Large intestine (tissue), 12 donors: ENCODE measurements at places on chromosomes 16 and 17. TPM values are rescaled to one million over a fixed set of nuclear protein-coding genes. Genes with fewer than 3 reads are reported as not detected.

GRCh38 chr16:79008869-79009179, 591.7 kb downstream of the MAF start:
- no peak for DNase-seq

DNA sequence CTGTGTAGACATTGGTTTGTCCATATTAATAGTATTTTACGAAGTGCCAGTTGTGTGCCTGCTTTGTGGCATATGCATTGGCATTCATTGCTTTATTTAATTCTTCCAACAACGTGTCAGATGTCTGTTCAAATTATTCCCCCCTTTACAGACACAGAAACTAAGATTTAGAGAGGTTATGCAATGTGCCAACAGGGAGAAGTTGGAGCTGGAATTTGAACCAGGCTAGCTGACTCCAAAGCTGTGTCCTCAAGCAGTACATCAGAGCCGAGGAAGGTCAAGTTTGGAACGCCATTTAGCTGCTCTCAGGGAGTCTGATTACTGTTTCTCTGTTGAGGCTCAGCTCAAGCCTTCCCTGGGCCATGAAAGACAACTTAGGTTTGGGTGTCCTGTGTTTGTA, 232.3 kb downstream of the WWOX start:
- no peak for DNase-seq

DNA sequence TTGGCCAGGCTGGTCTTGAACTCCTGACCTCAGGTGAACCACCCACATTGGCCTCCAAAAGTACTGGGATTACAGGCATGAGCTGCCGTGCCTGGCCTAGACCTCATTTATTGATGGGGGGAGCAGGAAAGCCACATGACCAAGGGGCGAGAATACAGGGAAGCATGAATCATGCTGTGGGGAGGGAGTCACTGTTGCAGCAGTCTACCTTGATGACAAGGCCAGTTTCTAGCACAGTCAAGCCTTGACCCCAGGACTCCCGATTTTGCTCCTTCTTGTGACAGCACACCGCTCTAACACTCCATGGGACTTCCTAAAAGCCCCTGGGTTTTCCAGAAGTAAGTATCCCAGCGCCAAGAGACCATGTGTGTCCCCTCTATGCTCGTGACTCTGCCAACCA, 42.9 kb upstream of the IRF8 start:
- no peak for DNase-seq

DNA sequence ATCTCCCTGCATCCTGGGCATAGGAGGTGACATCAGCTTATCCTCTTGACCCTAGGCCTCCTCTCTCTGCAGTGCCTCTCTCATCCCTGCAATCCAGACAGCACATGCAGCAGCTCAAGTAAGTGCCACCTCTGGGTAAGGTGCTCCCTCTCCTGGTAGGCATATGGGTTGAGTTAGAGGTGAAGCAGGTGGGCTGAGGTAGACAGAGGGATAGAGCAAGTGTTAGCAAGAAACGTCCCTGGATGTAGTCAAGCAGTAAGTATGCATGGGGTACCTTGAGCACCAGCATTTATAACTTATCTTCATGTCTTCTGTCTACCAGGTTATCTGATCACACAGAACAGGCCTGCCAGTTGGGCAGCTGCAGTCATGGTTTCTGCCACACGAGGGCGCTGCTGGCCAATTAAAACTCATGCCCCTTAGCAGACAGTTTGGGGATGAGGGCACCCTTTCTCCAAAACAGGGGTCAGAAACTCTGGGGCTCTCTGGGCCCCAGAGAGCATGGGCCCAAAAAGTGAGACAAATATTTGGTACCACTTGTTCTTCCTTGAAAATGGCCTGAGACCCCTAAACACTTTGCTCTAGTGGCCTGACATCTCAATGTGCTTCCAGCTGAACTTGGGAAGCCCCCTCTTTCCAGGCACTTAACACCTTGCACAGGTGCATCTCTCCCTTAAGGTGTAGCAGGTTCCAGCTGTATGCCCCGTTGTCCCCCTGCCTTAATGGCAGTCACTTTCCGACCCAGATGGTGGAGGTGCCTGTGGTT, 59.8 kb downstream of the NEUROD2 start:
- DNase-seq = no peak

DNA sequence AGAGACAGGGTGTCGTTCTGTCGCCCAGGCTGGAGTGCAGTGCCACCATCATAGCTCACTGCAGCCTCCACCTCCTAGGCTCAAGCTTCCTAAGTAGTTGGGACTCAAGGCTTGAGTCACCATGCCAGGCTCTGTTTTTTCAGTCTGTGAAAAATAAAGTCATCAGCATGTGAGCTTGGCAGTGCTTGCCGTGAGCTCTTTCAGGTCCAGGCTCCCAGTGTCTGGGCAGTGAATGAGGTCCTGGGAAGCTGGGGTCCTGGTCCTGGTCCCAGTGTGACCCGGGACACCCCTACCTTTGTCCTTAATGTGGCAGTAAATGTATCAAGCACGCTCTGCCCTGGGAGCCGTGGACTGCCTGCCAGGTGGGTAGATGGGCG, 22.9 kb upstream of the RPL13 start:
- no peak for DNase-seq

DNA sequence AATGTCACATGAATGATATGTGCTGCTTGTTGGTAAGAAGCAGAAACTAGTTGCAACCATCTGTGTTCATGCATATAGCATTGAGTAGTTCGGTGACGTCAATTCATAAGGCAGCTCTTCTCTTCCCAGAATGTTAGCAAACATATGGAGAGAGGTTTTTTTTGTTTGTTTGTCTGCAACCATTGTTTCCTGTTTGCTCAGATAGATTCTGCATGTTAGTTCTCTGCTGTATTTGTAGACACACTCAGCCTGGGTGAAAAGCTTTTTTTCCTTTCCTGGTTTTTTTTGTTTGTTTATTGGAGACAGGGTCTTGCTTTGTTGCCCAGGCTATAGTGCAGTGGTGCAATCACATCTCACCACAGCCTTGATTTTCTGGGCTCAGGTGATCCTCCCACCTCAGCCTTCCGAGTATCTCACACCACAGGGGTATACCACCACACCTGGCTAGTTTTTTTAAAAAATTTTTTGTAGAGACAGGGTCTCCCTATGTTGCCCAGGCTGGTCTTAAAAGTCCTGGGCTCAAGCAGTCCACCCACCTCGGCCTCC, 16.7 kb downstream of the WSB1 start:
- DNase-seq = no peak

DNA sequence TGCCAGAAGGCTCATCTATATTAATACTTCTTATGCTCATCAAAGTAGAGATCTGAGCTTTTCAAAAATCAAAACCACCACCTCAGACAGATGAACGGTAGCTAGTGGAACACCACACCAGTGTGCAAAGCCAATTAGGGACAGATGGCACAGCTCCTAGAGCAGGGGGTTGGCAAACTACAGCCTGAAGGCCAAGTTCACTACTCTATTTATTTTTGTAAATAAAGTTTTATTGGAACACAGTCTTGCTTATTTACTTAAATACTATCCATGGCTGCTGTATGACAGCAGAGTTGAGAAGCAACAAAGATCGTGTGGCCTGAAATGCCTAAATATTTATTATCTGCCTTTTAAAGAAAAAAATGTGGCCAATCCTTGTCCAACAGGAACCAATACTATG, 56.8 kb downstream of the AMFR start:
- DNase-seq = no peak

DNA sequence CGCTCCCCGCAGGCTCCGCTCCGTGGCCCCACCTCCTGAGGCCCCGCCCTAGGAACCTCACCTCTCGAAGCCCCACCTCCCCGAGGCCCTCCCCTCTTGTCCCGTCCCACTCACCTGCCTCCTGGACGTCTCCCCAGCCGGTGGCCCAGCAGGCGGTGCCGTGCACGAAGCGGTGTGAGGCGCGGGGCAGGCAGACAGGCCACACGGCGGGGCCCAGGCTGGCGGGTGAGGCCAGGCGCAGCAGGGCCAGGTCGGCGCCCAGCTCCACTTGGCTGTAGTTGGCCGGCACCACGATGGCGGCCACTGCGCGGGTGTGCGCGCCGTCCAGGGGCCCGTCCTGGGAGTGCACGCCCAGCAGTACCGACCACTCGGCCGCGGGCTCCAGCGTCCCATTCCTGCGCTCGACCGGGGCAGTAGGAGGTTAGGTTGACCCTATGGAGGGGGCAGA, 1.6 kb downstream of the PRSS36 start:
- DNase-seq = peak; percentile 82

- DNase-seq = no peak
Observed at GRCh38 chr16:12062343-12063003, 85.9 kb downstream of the SNX29 start.

DNA sequence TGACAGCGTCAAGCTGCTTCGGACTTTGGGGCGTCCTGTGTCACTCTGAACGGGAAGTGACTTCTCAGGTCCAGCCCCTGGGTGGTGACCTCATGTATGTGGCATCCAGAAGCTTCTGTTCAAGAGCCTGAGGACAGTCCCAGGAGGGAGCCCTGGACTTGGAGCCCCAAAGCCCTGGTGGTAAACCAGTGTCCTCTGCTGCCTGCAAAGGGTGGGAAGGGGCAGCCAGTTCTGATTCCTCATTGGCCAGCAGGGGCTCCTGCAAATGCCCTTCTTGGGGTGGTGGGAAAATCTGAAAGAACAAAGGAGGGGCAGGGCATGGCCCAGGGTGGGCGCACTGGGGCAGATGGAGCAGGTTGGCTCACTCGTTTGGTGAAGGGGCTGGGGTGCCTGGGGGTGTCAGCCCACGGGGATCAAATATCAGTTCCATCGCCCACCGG, 1.6 kb downstream of the OSGIN1 start:
- peak; percentile 90 for DNase-seq

DNA sequence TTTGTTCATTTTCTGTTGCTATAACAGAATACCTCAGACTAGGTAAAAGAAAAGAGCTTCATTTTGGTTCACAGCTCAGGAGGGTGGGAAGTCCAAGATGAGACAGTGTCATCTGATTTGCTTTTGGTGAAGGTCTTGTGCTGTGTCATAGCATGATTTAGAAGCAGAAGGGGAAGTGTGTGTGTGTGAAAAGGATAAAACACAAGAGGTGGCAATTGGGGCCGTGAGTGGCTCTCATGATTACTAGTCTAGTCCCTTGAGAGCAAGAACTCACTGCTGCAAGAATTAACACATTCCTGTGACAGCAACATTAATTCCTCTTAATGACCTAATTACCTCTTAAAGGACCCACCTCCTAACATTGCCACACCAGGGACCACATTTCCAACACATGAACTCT, 8.3 kb downstream of the SLC35G3 start:
- DNase-seq = no peak

GRCh38 chr17:17433000-17433703, 43.6 kb upstream of the MED9 start:
- DNase-seq = no peak

GRCh38 chr16:57045694-57046381, 46.5 kb upstream of the CPNE2 start:
- DNase-seq = peak; percentile 68

DNA sequence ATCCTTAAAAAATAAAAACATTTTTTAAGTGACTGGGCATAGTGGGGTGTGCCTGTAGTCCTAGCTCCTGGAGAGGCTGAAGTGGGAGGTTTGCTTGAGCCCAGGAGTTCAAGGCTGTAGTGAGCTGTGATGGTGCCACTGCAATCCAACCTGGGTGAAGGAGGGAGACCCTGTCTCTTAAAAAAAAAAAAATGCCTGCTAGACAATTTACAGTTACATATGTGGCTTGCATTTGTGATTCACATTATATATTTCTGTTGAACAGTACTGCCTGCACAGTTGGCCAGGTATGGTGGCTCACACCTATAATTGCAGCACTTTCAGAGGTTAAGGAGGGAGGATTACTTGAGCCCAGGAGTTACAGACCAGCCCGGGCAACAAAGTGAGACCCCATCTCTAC, 23.4 kb downstream of the CBFB start:
- no peak for DNase-seq

- DNase-seq = peak; percentile 76
Observed at GRCh38 chr17:68599091-68599490, 2.1 kb downstream of the FAM20A start.

The CUEDC1 gene
- polyA plus RNA-seq = 17.1 TPM

The EME1 gene
- 3.5 TPM for polyA plus RNA-seq

The PRR15L gene
- polyA plus RNA-seq = 133 TPM

The CCL22 gene
- 0.30 TPM for polyA plus RNA-seq

The KRTAP4-3 gene
- polyA plus RNA-seq = not detected
